Thymus (tissue), 14 donors: ENCODE measurements at places on chromosomes 13 and 19. TPM values are rescaled to one million over a fixed set of nuclear protein-coding genes. Genes with fewer than 3 reads are reported as not detected.

DNA sequence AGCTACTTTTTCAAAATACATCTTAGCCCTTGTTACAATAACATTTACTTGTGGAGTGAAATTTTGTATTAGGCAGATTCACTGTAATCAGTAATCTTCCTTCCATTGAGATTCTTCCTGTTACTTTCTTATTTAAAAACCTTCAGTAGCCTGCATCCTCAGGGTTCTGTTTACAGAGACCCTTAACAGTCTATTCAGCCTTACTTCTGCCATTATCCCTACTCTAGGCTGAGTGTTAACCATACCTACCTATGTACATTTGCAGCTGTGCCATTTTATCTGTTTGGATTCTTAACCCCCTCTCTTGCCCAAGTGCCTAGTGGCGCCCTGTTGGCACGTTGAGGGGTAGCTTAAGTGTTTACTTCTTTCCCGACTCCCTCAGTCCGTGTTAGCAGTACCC is 71.9 kb downstream of the LRCH1 start:
- no peak for DNase-seq

- DNase-seq, result no peak
Measured at GRCh38 chr19:15673176-15673654, 328 bp downstream of the CYP4F12 start.

- DNase-seq, result no peak
Measured at GRCh38 chr13:111066544-111066943, 48.6 kb upstream of the ARHGEF7 start.

CLEC4G gene
- polyA plus RNA-seq, result 3.2 TPM

IZUMO2 gene
- not detected for polyA plus RNA-seq
